ENCODE measurements at places on chromosomes 6 and 20.

GRCh38 chr6:106789428-106790148 is 160.2 kb downstream of the QRSL1 start:
- DNase-seq: no peak

GRCh38 chr6:44217332-44218143 is 812 bp downstream of the MYMX start:
- DNase-seq: peak; percentile 91

DNA sequence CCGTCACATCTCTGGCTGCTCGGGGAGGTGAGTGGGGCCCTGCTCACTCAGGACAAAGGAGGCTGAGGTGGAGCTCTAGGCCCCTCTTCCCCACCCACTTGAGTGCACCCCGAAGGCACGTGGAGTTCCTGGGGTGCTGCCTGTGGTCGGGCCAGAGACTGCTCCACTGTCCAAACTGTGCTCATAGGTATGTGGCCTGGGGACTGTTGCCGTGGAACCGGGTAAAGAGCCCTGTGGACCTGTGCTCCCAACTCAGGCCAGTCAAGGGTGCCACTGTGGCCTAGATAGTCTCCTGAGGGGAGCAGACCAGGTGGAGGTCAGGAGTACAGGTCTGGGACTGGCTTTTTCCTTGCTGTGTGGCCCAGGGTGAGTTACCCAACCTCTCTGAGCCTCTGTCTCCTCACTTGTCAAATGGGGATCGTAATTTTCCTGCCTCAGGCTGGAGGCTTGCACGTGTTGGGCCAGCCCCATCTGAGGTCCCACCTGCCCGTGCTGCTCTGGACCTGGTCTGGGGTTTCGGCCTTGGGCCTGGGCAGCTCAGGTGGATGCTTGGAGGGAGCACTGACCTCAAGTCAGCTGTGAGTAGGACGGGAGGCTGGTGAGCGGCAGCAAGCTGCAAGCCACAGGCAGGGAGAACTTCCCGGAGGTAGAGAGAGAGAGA is 12.4 kb upstream of the NPBWR2 start:
- no peak for DNase-seq

DNA sequence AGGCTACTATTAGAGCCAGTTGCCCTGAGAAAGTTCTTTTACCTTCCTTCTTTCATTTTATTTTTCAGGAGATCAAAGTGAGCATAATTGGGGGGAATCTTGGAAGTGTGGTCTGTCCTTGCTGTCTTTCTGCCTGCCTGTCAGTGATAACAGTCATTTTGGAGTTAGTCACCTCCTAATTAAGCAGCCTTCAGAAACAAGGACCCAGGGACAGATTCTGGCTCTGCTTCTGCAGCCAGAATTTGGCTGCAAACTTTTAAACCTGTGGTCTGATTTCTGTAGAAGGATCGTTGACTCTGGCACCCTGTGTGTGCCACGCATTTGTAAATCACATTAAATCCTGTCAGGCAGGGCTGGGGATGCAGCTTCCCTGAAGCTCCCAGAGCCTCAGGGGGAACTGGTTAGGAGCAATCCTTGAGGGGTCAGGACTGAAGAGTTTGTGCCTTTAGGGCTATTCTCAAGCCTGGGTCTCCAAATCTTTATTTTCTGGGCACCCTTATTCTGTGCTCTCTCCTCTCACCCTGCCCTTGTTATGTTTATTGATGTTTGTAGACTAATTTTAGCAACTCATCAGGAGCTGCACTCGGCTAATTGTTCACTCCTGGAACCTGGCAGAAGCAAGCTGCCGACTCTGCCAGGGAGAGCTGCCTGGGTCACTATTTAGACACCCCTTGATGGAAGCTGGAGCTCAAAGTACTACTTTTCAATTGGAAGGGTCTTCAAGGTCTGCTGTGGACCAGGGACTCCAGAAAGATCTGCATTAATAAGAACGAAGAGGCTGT is 6.8 kb downstream of the NOX3 start:
- DNase-seq: no peak

GRCh38 chr6:5036269-5036668 is 32.4 kb upstream of the RPP40 start:
- DNase-seq: no peak

DNA sequence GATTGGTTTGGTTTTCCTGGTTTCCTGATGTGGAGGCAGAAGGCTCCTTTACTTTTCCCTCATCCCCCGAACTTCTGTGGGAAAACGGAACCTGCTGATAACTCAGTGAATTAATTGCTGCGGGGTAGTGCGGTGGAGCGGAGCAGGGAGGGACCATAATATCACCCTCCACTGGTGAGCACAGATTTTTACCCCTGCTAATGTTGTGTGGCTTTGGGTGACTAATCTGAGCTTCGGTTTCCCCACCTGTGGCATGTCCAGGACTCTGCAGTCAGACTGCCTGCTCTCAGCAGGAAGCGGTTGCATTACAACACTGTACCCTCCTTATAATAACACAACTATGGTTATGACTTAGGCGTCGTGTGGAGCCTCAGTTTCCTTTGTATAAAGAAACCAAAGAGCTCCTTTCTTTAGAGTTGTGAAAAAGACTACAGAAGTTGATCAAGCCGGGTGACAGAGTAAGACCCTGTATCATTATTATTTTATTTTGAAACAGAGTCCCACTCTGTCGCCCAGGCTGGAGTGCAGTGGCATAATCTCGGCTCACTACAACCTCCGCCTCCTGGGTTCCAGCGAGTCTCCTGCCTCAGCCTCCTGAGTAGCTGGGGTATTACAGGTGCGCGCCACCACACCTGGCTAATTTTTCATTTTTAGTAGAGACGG is 2.2 kb upstream of the ID1 start:
- DNase-seq: no peak

DNA sequence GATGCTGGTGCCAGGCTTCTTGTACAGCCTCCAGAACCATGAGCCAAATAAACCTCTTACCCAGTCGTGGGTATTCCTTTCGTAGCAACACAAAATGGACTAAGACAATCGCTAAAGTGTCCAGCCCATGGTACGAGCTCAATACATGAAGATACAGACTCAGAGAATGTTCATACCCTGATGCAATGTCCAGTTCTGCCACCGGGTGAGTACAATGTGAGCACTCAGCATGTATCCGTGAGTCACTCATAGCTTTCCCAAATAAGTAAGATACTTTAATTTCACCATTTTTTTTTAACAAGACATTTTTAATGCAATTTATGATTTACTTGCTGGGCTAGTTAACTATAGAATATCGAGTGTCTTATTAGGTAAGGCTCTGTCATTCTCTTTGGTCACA is 26.7 kb upstream of the PDE10A start:
- DNase-seq: no peak

GRCh38 chr6:37814374-37814773 is 5.2 kb upstream of the ZFAND3 start:
- no peak for DNase-seq

- DNase-seq: no peak
Measured at GRCh38 chr6:163310096-163310972, 104.2 kb upstream of the QKI start.

GRCh38 chr20:3390759-3391425 is 16.6 kb downstream of the DNAAF9 start:
- no peak for DNase-seq

- no peak for DNase-seq
Measured at GRCh38 chr6:111600588-111601445, 4.9 kb downstream of the TRAF3IP2 start.

GRCh38 chr6:110020888-110021287 is 42.8 kb downstream of the GPR6 start:
- DNase-seq: no peak

- no peak for DNase-seq
Measured at GRCh38 chr6:43748765-43749164, 21.2 kb upstream of the VEGFA start.

GRCh38 chr20:39263076-39263475 is 300.9 kb downstream of the DHX35 start:
- no peak for DNase-seq

DNA sequence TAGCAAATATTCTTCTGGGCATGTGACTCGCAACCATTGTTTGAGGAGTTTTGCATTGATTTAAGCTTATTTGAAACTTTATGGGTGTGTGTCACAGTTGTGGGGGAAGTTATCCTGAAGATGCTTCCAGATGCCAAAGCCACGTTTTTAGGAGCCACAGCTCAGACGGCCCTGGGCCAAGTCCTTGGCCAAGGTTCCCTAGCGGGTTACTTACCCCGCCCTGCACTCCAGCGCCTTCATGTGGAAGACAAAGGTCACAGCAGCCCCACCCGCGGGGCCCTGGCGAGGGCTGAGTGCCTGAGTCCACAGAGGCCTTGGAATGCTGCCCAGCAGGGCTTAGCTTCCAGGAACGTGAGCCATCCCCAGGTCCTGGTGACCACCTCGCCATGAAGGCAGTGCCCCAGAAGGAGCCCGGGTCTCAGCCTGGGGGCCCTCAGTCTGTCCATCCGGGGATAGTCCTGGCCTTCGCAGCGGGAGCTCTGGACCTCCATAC is 308.3 kb downstream of the CDH4 start:
- DNase-seq: no peak

GRCh38 chr6:11262242-11262641 is 29.8 kb upstream of the NEDD9 start:
- no peak for DNase-seq

GRCh38 chr6:37696841-37697662 is 631 bp downstream of the MDGA1 start:
- DNase-seq: no peak

GRCh38 chr20:13744352-13744751 is 40.4 kb downstream of the ESF1 start:
- DNase-seq: no peak

DNA sequence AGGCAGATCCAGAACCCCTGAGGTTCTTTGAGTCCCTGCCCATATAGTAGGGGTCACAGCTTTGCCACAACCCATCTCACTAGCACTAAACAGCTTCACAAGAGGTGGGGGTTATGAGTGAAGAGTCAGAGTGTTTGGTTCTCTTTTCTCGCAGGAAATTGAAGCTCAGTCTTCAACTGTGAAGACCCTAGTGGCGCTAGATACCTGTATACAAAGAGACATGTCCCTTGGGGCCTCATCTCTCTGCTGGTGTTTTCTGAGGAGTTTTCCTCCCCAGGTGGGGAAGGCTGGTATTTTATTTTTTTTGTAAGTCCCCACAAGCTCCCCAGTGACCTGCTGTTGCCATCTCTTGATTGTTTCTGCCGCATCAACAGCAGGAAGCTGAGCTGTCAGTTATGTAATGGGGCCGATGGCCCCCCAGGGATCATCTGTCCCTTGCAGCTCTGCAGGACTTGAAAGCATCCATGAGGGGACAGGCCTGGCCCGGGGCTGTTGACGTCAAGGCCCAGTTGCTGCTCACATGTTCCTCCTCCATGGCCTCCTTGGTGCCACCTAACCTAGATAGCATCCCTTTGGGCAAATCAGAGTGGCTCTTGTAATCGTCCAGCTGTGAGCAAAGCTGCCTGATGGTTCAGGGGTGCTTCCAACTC is 23.1 kb downstream of the STK35 start:
- DNase-seq: no peak

DNA sequence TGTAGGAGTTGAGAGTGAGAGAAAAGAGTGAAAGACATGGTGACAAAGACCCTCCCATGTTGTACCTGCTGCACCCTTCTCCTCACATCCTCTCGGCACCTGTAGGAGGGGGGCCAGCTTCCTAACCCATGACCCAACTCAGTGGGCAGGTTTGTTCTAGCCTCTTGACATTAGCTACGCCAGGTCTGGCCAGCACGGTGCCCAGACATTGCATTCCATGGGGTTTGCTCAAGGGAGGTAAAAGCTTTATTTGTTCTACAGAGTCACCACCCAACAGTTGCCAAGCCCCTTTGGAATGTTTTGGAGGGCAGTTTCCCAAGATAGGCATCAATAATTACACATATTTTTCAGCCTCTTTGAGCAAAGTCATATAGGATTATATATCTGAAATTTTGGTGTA is 22.7 kb upstream of the TGM6 start:
- no peak for DNase-seq

GRCh38 chr6:157519255-157520116 is 138.5 kb downstream of the ZDHHC14 start:
- no peak for DNase-seq

DNA sequence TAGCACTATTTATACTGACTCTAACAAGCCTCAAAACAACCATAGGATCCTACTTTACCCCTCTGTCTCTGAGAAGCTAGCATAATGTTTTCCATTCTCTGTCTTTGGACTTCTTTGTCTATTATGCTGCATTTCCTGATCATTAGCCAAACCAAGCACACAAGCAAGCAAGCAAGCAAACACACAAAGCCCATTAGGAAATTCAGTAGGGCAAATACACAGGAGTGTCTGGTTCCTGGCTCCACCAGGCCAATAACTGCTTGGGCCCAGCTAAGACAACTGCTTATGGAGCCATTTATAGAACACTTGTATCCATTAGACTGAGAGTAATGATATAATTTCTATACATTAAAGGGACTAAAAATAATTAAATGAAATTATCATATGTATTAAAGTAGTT is 952.9 kb upstream of the EPHA7 start:
- DNase-seq: no peak

Data from coronary artery (tissue), 2 donors.